Natural killer cell treated with Interleukin-12 subunit alpha and Interleukin-12 subunit beta and Interleukin-15 and Interleukin-18, amount 100 ng/mL, for 72 hours (primary cell): ENCODE measurements at places on chromosomes 2 and 18. TPM values are rescaled to one million over a fixed set of nuclear protein-coding genes. Genes with fewer than 3 reads are reported as not detected.

- peaks cover 9% of the 10 kb centered on the region for H3K36me3 ChIP-seq
- peak overlapping the region; percentile 55 for H3K27ac ChIP-seq
- peaks cover 23% of the 10 kb centered on the region for H3K4me1 ChIP-seq
- no peak for DNase-seq
These were observed 130.6 kb downstream of the ATP9B start for GRCh38 chr18:79199691-79200374.

DNA sequence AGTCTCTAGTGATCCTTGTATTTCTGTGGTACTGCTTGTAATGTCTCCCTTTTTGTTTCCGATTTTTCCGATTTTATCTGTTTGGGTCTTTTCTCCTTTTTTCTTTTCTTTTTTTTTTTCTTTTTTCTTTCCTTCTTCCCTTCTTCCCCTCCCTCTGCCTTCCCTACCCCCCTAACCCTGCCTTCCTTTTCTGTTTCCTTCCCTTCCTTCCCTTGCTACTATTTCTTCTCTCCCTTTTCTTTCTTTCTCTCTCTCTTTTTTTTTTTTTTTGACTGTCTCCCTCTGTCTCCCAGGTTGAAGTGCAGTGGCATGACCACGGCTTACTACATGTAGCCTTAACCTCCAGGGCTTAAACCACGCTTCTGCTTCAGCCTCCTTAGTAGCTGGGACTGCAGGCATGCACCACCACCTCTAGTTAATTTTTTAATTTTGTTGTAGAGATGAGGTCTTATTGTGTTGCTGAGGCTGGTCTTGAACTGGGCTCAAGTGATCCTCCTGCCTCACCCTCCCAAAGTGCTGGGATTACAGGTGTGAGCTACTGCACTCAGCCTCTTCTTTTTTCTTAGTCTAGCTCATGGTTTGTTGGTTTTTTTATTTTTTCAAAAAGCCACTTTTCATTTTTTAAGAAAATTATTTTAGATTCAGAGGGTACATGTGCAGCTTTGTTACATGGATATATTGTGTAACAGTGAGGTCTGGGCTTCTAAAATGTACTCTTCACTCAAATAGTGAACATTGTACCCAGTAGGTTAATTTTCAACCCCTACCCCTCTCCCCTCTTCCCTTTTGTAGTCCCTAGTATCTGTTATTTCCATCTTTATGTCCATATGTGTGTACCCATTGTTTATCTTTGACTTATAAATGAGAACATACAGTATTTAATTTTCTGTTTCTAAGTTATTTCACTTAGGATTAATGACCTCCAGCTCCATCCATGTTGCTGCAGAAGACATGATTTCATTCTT is 24.7 kb downstream of the CCDC138 start:
- no peaks in the 10 kb centered on the region for H3K4me1 ChIP-seq
- no peaks in the 10 kb centered on the region for H3K27me3 ChIP-seq
- H3K4me3 ChIP-seq = no peak overlapping the region

GRCh38 chr2:173286153-173286809 is 68.4 kb upstream of the CDCA7 start:
- no peaks in the 10 kb centered on the region for H3K36me3 ChIP-seq
- H3K27ac ChIP-seq = peak overlapping the region; percentile 77
- no peaks in the 10 kb centered on the region for H3K4me1 ChIP-seq
- H3K4me3 ChIP-seq = peak overlapping the region; percentile 59

GRCh38 chr18:65567372-65567771 is 183.4 kb upstream of the CDH7 start:
- no peak for DNase-seq
- no peaks in the 10 kb centered on the region for H3K27me3 ChIP-seq
- no peak overlapping the region for H3K4me3 ChIP-seq
- H3K4me1 ChIP-seq = no peaks in the 10 kb centered on the region

DNA sequence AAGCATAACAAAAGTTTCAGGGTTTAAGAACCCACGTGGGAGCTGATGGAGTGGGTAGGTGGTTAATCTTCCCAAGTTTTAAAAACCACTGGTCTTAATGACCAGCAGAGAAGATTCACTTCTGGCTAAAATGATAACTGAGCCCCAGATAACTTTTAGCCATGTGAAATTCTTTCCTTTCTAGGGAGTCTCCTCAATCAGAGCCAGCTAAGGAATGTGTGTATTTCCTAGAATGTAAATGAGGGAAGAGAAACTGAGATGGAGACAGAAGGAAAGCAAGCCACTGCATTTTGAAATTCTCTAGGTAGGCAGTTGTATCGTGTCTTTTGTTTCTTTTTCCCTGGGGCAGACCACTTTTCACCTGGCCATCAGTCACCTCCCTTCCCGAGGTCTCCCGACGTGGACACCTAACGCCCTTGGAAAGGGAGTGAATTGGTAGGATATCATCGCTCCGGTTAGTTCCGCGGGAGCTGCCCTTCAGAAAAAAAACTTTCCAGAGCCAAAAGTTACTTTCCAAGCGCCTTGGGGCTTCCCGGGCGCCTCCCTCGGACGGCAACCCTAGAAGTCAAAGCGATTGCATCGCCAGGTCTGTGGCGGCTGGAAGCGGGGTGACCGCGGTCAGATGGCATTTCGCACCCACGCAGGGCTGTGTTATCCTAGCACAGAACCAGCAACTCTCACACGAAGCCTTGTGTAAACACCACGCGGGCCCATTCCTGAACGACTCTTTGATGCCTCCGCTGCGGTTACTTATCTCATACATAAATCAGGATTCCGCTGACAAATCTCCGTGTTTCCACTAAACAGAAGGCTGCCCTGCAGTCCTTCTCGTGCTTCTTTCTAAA is 1.3 kb downstream of the COLEC12 start:
- no peak overlapping the region for H3K27ac ChIP-seq
- H3K4me3 ChIP-seq = no peak overlapping the region
- DNase-seq = no peak
- H3K27me3 ChIP-seq = peaks cover 32% of the 10 kb centered on the region

DNA sequence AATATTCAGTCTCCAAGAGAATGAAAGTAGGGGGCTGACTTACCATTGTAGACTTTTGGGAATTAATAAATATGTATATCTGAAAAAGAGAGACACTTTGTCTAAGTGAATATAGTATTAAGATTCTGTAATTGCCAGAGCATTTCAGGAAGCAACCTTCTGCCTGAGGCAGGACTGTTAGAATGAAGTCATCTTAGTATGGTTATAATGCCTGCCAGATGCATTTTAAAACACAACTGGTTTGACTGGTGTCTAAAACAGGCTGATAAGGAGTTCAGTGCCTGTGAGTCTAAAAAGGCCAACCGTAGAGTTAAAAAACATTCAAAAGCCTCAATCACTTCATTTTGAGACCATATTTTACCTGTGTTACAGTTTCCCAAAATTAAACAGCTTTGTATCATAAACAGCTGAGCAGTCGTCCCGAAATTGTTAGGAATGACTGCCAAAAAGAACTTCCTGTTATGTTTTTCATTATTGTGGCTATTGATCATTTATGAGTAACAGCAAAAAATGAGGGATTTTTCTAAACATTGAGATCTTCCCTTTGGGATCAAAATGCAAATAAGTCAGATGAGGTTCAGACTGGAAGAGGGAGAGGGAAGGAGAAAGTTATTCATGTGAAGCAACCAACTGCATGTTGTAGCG is 443.9 kb downstream of the PID1 start:
- no peaks in the 10 kb centered on the region for H3K27me3 ChIP-seq
- H3K36me3 ChIP-seq = no peaks in the 10 kb centered on the region

- DNase-seq = no peak
- no peak overlapping the region for H3K27ac ChIP-seq
- H3K4me1 ChIP-seq = no peaks in the 10 kb centered on the region
- no peak overlapping the region for H3K4me3 ChIP-seq
These were observed 34.3 kb downstream of the INHBB start for GRCh38 chr2:120379916-120380893.

- no peaks in the 10 kb centered on the region for H3K36me3 ChIP-seq
- H3K27ac ChIP-seq = no peak overlapping the region
- H3K4me3 ChIP-seq = peak overlapping the region; percentile 77
- peak; percentile 66 for DNase-seq
- no peaks in the 10 kb centered on the region for H3K27me3 ChIP-seq
These were observed 749 bp downstream of the STK25 start for GRCh38 chr2:241507430-241508239.

GRCh38 chr2:112829961-112830681 is 6.5 kb downstream of the IL1B start:
- DNase-seq = no peak
- no peak overlapping the region for H3K4me3 ChIP-seq
- peaks cover 37% of the 10 kb centered on the region for H3K4me1 ChIP-seq
- H3K36me3 ChIP-seq = no peaks in the 10 kb centered on the region
- peaks cover 13% of the 10 kb centered on the region for H3K27me3 ChIP-seq

DNA sequence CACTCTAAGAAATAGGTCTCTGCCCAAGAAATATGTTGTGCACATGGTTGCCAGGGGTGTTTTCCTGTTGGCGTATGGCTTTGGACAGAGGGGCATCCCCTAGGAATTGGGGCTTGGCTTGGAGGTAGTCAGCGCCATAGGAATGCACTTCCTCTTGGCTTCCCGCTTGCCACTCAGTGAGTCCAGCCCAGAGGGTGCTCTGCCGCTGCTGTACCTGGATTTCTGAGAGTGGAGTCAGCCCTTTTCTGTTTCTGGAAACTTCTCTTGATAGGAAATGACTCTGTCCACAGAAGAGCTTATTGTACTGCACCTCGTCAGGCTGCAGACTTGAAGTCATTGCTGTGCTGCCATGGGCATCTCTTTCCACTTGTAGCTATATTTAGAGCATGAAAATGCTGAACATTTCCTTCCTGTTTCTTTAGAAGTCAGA is 116.7 kb upstream of the MGAT5 start:
- H3K27me3 ChIP-seq = no peaks in the 10 kb centered on the region
- peak overlapping the region; percentile 18 for H3K27ac ChIP-seq

- H3K27me3 ChIP-seq = no peaks in the 10 kb centered on the region
- H3K27ac ChIP-seq = no peak overlapping the region
- H3K4me1 ChIP-seq = peaks cover 14% of the 10 kb centered on the region
- DNase-seq = no peak
These were observed 39.7 kb downstream of the ANXA4 start for GRCh38 chr2:69781321-69782248.

DNA sequence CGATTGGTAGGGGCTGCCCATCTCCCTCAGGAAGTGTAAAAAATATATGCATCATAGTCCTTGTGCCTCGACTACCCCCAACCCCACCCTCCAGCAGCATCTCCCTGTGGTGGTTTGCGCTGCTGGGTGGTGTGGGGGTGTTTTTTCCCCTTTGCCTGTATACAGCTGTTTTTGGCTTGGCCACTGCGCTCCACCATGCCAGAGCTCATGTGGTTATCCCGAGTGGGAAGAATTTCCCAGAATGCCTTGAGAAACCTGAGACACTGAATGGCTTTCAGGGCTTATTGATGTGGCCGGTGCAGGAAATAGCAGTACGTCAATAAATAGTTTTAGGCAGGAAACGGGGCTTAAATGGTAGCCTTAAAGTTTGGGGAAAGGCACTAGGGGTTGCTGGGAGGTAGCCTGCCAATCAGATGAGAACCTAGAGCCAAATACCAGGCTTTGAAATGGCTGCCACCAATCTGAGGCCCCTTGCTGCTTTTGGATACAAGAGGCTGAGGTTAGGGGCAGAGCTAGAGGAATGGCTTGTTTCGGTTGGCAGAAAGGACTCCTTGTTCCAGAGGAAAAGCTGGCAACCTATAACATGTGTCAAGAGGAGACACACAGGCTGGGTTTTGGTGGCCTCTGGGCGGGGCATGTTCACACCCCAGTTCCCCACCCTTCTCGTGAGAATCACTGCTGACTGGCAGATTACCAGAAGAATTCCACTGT is 144.1 kb downstream of the SMAD7 start:
- H3K4me1 ChIP-seq = peaks cover 39% of the 10 kb centered on the region
- H3K27ac ChIP-seq = peak overlapping the region; percentile 47
- no peak overlapping the region for H3K4me3 ChIP-seq
- H3K36me3 ChIP-seq = no peaks in the 10 kb centered on the region
- no peaks in the 10 kb centered on the region for H3K27me3 ChIP-seq
- peak; percentile 34 for DNase-seq

DNA sequence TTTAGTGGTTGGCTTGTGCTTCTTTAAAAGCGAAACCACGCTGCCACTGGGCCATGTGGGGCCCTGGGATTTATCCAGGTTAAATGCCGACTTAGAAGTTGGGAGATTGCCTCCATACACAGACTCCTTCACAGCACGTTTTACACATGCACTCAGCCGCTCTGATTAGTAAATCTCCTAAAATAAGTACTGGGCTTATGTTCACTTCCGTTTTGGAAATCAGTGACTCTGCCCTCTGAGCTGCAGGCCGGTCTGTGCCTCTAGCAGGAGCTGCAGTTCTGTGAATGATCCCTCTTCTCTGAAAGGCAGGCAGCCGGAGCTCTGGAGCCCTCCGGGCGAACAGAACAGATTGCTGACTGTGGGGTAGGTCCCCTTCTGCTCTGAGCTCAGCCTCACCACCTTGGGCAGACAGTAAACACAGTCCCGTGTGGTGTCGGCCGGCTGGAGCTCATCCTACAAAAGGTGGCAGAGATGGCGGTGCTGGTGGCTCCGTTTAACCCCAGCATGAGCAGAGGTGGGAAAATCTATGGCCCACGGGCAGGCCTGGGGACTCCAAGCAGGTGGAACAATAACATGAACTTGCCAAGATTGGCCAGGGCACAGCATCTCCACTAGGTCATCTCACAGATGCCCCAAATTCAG is 9.8 kb upstream of the RAB17 start:
- no peak overlapping the region for H3K27ac ChIP-seq
- DNase-seq = no peak
- peaks cover 26% of the 10 kb centered on the region for H3K4me1 ChIP-seq
- H3K36me3 ChIP-seq = no peaks in the 10 kb centered on the region

DNA sequence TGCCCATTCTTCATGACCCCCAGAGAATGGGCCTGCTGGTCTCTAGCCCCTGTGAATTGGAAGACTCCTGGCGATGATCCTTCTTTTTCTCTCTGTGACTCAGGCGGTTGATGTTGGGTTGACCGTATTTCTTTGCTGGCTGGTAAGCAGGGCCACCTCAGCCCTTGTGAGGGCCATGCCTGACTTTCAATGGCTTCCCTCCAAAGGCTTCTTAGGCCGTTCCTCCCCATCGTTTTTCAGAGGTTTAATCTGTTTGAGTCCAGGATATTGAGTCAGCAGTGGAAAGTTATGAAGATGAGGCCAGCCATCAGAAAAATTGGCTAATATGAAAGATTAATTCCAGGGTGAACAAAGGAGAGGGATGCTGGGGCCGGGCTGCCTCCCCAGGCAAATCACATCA is 13.6 kb downstream of the HPCAL1 start:
- DNase-seq = peak; percentile 35
- no peak overlapping the region for H3K4me3 ChIP-seq
- H3K4me1 ChIP-seq = peaks cover 5% of the 10 kb centered on the region
- no peaks in the 10 kb centered on the region for H3K27me3 ChIP-seq
- H3K27ac ChIP-seq = no peak overlapping the region

DNA sequence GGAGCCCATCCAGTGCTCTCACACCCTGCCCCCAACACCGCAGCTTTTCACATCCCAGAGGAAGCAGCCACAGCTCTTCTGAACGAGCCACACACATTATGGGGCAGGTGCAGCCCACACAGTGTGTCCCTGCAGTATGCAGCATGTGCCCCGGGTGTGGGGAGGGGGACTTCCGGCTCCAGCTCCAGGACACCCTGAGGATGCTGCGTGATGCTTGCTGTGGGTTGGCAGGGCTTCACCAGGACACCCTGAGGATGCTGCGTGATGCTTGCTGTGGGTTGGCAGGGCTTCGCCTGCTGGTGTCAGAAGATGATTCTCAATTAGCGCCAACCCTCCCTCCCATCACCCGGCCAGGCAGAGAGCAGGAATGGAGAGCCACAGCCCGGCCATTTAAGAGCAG is 193.9 kb downstream of the EIPR1 start:
- H3K4me1 ChIP-seq = no peaks in the 10 kb centered on the region
- H3K36me3 ChIP-seq = no peaks in the 10 kb centered on the region
- no peak overlapping the region for H3K4me3 ChIP-seq
- H3K27ac ChIP-seq = no peak overlapping the region
- DNase-seq = no peak
- no peaks in the 10 kb centered on the region for H3K27me3 ChIP-seq

The DYSF gene
- 36.6 TPM for total RNA-seq

The AQP12B gene
- total RNA-seq = not detected

The NLRC4 gene
- not detected for total RNA-seq

The ERFE gene
- total RNA-seq = 0.20 TPM

The SKA1 gene
- 38.0 TPM for total RNA-seq
